ENCODE measurements at places on chromosomes 2 and 18.
A peak's percentile ranks its signal among the peaks of the same experiment; 100 is the strongest.

DNA sequence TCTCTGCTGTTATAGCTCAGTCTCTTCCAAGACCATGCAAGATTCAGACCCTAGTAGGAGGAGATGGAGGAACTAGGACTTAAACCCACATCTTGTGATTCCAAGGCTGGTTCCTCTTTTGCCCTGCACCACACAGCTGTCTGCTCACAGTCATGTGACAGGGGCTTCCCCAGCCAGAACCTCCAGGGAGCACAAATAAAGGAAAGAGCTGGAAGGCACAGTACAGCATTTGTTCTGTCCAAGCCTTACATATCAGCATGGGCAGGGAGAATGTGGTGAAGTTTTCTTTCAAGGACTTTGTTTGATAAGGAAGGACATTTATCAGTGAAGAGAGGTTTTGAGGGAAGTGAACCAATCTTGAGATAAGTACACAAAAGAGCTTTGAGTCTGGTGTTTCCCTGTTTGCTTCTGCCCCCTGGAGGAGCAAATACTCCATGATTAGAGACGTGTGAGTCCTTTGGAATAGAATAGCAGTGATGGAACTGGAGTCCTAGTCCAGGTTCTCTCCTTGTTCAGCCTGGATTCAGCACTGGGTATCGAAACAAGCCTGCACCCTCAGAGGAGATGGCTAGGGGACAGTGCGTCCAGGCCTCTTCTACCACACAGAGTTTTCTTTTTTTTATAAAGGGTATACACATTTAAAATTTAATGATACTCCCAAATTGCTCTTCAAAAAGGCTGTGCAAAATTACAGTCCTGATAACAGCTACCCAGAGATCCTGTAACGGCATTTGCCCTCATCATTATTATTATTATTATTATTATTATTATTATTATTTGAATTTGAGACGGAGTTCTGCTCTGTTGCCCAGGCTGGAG, 24.6 kb upstream of the CASP10 start:
- peak; percentile 61 for DNase-seq

- no peak for DNase-seq
Measured at GRCh38 chr2:153230977-153231376, 247.6 kb downstream of the RPRM start.

GRCh38 chr2:196703695-196704094, 64.2 kb downstream of the CCDC150 start:
- DNase-seq, result no peak

- no peak for DNase-seq
Measured at GRCh38 chr2:188187726-188188125, 103.9 kb upstream of the GULP1 start.

DNA sequence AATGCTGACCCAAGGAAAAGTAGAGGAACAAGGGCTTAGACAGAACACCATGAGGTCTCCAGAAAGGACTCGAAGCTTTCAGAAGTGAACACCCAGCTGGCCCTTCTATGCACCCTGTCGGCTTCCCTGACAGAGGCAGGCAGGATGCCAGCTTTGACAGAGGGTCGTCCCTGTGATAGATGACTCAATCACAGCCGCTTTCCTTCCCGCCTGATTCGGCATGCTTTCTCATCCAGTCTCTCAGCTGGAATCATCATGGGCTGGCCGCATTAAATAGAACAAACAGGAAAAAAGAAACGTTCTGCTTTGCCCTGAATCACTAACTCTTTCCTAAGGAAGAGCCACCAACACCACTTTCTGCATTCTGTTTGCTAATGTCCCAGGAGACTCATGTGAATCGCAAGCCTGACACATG, 140.3 kb upstream of the RAB12 start:
- DNase-seq, result no peak

- no peak for DNase-seq
Measured at GRCh38 chr2:241999184-241999583, 129.7 kb downstream of the RTP5 start.

DNA sequence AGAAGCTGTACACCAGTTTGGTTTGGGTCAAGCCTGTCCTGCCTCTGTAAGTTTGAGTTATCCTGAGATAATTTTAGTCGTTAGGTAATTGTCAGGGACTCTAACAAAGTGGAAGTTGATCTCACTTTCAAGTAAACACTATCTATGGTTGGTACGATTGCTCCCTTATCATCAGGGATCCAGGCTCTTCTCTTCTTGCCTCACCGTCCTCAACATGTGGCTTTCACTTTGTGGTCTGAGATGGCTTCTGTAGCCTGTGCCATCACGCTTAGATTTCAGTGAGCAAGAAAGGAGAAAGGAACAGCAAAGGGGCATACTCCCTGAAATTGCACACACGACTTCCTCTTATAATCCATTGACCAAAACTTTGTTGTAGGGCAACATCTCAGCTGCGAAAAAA, 115.6 kb downstream of the CTAGE1 start:
- DNase-seq, result no peak

GRCh38 chr2:233745073-233745755, 14.9 kb upstream of the UGT1A1 start:
- DNase-seq, result no peak

DNA sequence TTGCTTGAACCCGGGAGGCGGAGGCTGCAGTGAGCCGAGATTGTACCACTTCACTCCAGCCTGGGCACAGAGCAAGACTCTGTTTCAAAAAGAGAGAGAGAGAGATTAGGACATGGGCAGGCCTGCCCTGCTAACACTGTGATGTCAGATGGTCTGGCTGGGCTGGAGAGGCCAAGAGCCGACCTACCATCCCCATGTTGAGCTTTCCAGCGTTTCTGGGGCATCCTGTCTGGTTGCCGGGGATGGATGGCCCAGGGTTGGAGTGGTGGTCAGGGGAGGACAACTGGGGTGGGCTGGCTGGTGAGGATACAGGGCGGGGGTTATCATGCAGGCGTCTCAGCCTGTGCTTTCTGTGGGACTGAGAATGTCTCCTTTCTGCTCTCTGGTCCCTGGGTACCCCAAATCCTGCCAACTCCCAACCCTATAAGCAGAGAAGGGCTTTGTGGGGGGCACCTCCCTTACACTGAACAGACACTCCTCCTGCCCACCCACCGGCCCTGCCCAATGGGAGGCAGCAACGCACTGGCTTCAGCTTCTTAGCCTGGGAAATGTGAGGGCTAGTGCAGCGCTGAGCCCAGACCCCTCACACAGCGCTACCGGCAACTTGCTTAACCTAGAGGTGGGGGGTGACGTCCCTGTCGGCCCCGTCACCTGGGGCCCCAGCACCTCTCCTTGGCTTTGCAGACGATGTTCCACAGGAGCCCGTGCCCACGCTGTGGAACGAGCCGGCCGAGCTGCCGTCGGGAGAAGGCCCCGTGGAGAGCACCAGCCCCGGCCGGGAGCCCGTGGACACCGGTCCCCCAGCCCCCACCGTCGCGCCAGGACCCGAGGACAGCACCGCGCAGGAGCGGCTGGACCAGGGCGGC, 5.4 kb downstream of the SNORC start:
- no peak for DNase-seq

DNA sequence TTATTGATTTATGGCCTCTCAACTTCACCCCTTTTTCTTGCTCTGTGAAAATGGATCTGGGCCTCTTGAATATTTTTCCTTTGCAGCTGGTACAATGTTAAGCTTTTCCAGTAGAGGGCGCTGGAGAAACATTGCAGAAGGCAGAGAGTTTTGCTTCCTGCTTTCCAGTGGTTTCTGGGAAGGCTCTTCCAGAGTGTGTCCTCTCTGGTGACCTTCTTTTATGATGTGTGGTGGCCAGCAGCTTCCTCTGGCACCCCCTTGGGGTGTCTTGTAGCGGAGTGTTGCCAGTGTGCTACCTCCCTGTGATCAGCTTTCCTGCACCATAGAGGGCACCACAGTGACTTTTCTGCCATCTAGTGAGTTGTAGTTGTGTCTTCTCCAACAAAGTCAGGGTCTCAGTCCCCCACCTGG, 25.4 kb upstream of the MGAT5 start:
- DNase-seq, result no peak

DNA sequence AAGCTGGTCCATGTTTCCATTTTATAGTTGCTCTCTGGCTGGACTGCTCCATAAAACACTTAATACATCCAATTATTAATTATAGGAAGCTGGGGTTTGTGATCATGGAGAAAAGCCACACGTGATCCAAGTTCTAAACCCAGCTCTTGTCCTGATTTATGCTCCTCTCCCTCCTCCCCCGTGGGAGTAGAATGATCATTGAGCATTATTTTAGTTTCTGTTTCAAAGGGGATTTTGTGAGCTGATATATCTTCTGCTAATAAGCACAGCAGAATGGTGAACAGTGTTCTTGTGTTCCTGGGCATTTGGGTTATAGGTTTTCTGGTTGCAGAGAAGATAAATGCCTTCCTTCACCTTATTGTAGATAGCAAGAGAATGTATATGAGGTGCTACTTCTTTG, 135.7 kb upstream of the TMEM200C start:
- no peak for DNase-seq

DNA sequence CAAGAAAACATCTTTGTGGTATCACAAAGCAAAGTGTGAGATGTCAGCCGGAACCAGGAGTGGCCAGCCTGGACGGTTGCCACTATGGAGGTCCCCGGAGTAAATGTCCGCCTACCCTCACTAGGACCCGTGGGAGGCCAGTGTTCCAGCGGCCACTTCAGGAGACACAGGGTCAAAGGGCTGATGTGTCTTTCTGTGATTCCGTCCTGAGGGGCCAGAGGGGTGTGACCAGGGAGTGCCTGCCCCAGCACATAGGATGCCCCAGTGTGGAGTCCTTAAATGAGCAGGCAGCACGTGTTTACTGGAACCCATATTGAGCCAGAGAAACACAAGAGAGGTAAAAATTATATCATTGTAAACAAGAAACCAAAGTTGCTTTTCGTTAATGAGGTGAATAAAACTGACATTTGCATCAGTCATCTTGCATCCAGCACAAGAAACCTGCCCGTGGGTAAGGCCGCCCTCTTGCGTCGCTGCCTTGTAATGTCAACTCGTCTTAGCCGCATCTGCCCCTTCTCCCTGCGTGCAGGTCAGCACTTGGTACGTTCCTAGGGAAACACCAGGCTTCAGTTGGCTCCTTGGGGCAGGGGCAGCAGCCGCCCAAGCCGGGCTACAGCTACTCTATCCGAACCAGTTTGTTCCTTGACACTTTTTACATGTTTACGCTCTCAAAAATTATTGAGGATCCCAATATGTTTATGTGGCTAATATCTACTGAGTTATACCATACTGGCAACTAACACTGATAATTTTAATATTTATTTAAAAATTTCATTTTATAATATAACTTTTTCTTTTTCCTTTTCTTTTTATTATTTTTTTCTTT, 46.7 kb upstream of the LAPTM4A start:
- DNase-seq, result peak; percentile 60

DNA sequence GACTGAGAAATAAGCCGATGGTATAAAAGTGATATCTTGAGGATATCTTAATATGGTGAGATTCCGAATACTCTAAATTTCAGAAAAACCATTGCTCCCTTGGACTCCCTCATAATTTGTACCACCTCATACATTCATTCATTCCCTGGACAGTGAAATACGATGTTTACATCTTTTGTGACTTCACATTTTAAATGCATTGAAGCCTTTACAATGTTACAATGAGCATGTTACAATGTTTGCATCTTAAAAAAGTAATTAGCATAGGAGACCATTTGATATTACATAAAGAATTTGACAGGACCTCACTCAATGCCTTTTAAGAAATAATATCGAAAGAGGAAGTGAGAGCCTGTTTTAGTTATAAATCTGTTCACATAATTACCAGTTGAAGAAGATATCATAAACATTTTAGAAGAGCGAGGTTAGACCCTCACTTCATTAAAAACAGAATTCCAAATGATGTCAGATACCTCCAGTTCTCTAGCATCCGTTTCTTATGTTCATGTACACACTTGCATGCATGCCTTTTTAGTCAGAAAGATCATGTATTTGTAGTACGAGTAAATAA, 372.0 kb downstream of the ARHGAP15 start:
- DNase-seq, result no peak

GRCh38 chr2:111702119-111702803, 181.7 kb downstream of the ANAPC1 start:
- no peak for DNase-seq

GRCh38 chr2:55057474-55057873, 7.2 kb upstream of the RTN4 start:
- no peak for DNase-seq

- DNase-seq, result peak; percentile 42
Measured at GRCh38 chr18:62897153-62897552, 181.8 kb downstream of the PHLPP1 start.

- DNase-seq, result no peak
Measured at GRCh38 chr2:160575368-160575767, 81.8 kb upstream of the RBMS1 start.

DNA sequence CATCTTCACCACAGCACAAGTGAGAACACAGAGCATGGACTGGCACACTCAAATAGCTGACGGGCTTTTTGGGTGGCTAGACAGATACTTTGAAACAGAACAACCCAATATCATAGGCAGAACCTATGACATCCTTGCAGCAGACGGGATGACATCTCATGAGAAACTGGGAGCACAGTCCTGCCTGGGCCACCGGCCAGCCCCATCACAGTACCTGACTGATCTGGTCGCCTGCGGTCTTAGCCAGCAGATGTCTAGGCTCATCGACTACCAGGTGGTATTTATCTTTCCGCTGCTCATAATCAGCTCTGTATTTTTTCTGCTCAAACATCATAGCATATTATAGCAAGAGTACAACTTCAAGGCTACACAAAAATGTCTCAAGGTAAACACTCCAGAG, 124.3 kb downstream of the RIF1 start:
- no peak for DNase-seq

GRCh38 chr18:32258558-32259204, 68.8 kb downstream of the MEP1B start:
- no peak for DNase-seq

DNA sequence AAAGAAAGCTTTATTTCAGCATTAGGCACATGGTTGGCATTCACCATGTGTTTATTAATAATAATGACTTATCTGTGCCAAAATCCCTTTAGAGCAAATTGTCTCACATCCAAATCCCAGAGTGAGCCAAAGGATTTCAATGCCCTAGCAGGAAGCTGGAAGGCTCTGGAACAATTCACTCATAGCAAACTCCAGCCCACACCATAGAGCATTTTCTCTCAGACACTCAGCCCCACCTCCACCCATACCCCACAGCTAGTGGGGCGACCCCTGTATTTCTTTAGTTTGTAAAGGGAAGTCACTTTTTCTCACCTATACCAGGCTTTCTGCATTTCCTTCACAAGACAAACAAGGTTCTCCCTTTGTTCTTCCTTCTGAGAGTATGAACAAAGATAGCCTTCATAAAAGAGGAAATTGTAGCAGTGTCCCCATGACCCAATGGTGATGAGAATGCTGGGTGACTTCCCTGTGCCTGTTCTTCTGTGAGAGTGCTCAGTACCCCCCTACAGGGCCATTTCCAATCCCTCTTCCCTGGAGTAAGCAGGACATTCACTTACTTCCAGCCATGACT, 100.1 kb upstream of the APCDD1 start:
- no peak for DNase-seq

GRCh38 chr2:143889216-143889615, 630.7 kb downstream of the ZEB2 start:
- no peak for DNase-seq

GRCh38 chr2:131152074-131152473, 46.9 kb downstream of the PLEKHB2 start:
- DNase-seq, result no peak

Measured in HS-5 (cell line).